ENCODE measurements at places on chromosomes 3 and 15.
A peak's percentile ranks its signal among the peaks of the same experiment; 100 is the strongest.

DNA sequence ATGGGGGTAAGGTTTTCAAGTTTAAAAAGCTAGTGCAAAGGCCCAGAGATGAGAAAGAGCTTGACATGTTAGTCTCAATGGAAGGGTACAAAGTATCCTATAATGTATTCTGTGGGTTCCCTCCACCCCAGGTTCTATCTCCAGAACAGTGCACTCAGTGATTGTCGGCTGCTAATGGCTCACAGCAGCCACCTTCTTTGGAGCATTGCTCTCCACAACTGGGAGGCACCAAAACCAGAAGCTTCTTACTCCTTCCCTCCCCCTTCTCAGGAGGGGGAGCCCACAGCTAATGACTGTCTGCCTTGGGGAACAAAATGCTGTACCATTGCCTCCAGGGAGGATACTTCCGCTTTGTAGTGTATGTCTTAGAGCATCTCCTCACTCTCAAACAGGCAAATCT is 439.4 kb upstream of the RBMS3 start:
- no peak for DNase-seq

- no peak for DNase-seq
These were observed 122.5 kb upstream of the TSC22D2 start for GRCh38 chr3:150285601-150286000.

DNA sequence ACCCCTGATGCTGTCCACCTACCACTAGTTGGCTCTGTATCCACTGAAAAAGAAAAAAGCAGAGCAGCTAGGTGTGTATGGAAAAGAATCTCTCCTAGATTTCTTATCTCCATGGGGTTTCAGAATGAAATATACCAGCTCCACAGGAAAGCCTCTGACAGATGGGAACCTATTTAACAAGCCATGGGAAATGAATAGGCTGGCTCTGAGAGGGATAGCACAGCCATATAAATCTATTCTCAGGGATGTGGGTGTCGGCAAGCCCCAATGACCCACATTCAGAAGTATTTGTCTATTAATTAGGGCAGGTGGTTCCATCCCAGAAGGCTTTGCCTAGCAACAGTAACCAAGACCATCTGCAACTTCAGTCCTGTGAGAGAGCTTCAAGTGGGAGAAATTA is 694.1 kb downstream of the AGBL1 start:
- DNase-seq, result no peak

DNA sequence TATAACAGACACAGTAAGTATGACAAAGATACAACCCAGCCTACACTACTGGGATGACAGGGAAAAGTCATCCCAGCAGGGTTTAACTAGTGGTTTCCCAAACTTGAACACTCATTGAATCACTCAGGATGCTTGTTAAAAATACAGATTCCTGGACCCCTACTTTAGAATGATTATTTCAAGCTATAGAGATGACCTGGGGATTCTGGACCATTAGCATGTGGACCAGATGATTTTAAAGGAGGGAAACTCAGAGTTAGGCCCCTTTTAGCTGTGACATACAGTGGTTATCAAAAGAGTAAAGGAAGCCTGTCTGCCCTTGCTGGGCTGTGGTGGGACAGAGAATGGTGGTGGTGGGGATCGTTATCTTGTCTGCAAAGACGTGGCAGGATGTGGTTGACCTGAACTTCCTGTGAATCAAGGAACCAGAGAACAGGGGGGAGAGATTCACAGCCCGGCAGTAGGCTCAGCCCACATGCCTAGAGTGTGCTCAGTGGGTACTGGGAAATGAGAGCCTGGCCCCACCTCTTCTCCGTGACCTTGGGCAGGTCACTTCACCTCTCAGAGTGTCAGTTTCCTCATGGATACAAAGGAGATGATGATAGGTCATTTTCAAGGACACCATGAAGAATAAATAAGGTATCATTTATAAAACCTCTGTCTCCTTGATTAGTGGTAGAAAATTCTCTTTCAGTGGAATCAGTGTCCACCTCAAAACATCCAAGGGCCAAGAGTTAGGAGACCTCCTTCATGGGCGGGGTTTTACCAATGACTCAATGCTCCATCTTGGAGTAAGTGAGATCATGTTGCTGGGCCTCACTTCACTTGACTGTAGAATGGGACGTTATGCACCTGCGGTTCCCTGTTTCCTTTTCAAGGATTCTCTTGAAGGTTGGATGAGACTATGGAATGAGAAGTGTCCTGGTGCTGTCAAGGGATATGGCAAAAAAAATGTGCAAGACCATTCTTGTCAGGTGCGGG is 306.5 kb downstream of the RPLP1 start:
- DNase-seq, result peak; percentile 89

- DNase-seq, result no peak
These were observed 170.1 kb downstream of the VPS8 start for GRCh38 chr3:184982076-184982475.

GRCh38 chr3:161020256-161020655 is 84.9 kb downstream of the B3GALNT1 start:
- no peak for DNase-seq

- no peak for DNase-seq
These were observed 178.6 kb downstream of the KCNAB1 start for GRCh38 chr3:156298938-156299337.

DNA sequence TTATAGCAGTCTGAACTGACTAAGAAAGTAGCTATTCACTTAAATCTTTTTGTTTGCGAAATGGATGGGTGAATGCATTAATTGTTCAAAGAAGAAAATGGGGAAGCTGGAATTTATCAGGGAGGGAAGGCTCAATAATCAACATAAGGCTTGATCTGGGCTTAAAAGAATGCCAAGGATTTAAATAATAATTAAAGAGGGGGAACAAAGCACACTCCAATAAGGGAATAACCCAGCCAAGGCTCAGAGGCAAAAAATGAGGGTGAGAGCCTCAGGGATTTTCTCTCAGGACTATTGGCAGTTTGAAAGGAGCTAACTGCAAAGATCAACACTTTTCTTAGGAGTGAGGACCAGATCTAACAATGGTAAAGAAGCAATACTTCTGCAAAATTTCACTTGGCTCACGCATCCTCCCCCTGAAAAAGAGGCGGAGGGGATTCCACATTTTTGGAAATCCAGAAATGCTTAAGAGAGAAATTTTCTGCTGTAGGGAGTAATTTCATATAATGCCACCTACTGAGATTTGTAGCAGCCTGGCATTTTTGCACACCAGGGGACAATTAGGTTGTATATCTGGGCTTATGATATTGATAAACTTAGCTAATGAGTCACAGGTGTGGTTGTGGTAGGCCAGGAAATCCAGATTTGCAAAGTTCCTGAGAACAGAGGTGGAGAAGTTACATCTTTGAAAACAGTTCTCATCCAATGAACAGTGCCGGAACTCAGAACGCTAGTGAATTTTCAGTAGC is 405.1 kb downstream of the TUSC7 start:
- no peak for DNase-seq

DNA sequence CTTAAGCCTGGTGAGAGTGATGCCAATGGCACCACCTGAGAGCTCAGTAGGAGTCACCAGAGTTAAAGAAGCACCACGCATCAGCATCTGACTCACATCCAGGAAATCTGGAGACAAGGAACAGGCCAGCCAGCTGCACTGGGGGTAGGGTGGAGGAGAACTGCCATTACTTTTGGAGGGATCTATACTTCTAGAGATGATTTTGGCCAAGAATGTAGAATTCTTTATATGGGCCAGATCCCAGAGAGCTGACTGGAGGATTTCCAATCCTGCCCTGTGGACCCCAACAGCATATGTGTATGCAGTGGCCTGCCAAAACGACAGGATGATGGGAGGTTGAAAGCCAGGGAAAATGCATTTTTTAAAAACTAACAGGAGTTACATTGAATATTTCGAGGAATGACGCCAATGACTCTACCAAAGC is 29.8 kb downstream of the CCR3 start:
- DNase-seq, result no peak

- no peak for DNase-seq
These were observed 7.1 kb upstream of the FSIP1 start for GRCh38 chr15:39789736-39790135.

DNA sequence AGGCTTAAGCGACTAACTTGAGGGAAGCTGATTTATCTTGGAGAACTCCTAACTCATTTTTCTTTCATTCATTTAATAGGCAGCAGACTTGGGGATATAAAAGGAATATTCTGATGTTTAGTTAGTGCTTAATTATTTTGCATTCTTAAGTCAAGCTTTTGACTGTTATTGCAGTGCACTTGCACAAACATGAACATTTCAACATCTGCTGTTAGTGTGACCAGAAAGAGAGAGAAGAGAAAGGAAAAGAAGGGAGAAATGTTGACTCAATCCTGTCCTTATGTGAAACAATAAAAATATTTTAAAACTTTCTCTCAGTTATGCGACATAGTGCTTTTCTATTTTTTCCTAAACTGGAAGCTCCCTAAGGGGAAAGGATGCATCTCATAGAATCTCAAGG is 507.8 kb downstream of the LPP start:
- no peak for DNase-seq
